ENCODE measurements at places on chromosomes 2 and 18.

- DNase-seq, result no peak
Measured at GRCh38 chr2:236342951-236343350, 78.7 kb upstream of the ASB18 start.

GRCh38 chr2:145759228-145759915 is 1239.5 kb upstream of the ZEB2 start:
- DNase-seq, result no peak

GRCh38 chr18:51643483-51643882 is 446.0 kb upstream of the MEX3C start:
- no peak for DNase-seq

GRCh38 chr2:140770645-140771044 is 1360.2 kb downstream of the LRP1B start:
- no peak for DNase-seq

DNA sequence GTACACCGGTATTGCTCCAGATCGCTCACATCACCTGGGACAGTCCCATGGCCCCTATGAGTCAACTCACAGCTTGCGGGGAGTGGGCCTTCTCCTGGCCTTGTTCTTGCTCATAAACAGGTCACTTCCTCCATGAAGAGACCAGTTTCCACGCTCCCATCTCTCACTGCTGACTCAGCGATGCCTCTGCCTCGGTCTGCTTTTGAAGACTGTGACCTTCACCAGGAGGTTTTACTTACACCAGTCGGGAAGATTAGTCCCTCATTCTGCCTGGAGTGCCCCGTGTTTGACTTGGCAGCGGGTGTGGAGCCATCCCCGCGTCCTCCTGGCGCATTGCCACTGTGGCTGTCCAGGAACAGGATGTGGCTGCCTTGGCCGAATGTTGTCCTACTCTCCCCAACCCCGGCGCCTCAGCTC is 159.8 kb downstream of the RHBDD1 start:
- no peak for DNase-seq

All from naive thymus-derived CD8-positive, alpha-beta T cell (primary cell).